NCI-H1092 (cell line): ENCODE measurements at places on chromosomes 6 and 20.

- no peak for DNase-seq
Measured at GRCh38 chr6:105799056-105799455, 287.1 kb upstream of the PRDM1 start.

- DNase-seq: no peak
Measured at GRCh38 chr6:41200901-41201763, at the start of gene TREML2. TSS of gene TREML2 (minus strand) at chr6:41201149. CDS start at chr6:41201008, 141 bp downstream.

- DNase-seq: peak; percentile 4
Measured at GRCh38 chr6:71012866-71013469, 56.1 kb upstream of the B3GAT2 start.

- peak; percentile 12 for DNase-seq
Measured at GRCh38 chr20:38658879-38659596, 57.4 kb downstream of the ARHGAP40 start.

DNA sequence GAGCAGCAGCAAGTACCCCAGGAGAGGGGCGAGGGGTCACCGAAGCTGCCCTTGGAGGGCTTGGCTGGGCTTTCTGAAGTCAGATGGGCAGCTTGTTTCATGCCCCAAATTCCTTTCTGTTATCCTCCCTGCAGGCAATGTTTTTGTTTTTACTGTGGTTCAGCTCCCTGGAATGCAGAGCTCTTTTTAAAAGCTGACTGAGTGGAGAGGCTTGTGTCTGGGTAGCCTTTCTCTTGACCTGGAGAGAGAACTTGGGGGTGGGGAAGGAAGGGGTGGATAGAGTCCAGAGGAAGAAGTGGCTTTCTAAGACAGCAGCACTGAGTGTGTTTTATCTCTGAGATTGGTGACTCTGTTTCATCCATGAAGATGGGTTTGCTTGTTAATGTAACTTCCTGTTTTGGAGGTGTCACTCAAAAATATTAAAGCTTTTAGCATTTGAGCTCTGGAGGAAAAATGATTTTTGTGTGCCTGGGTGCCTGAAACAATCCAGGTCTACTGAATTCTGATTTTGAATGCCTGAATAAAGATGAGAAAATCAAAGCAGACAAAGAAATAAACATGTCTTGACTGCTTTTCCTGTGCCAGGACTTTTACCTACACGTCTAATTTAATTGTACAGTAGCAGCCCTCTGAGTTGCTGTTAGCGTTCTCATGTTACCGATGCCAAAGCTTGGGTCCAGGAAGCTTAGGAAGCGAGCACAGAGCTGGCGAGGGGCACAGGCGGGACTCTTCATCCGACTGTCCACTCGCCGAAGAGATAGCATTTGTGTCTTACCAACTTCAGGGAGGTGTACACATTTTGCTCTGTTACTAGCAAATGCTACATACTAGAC, 78.2 kb upstream of the EEF1E1 start:
- DNase-seq: no peak

- DNase-seq: no peak
Measured at GRCh38 chr6:166025149-166025898, 142.3 kb downstream of the TBXT start.

DNA sequence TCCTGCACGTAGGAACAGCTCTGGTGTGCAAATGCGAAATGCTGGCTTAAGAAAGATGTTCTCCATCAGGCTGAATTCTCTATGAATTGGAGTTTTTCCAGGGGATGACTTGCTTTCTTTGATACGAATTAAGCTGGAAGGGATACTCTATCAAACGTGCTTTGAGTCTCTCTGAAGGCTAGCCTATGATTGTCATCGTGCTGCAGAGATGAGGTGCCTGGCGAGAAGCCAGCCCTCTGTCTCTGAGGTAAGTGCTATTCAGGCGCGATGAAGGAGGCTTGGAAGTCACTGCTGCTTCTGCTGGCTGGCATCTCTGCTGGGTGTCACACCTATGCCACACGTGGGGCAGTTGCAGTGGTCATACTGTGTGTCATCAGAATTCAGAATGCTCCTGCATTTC, 223.7 kb downstream of the TAF4 start:
- no peak for DNase-seq
